ENCODE measurements at places on chromosomes 11 and 22.
A peak's percentile ranks its signal among the peaks of the same experiment; 100 is the strongest.

GRCh38 chr11:111148121-111148520 is 97.4 kb upstream of the POU2AF2 start:
- no peak for DNase-seq

GRCh38 chr22:36797911-36798673 is 18.7 kb downstream of the PVALB start:
- no peak for DNase-seq

DNA sequence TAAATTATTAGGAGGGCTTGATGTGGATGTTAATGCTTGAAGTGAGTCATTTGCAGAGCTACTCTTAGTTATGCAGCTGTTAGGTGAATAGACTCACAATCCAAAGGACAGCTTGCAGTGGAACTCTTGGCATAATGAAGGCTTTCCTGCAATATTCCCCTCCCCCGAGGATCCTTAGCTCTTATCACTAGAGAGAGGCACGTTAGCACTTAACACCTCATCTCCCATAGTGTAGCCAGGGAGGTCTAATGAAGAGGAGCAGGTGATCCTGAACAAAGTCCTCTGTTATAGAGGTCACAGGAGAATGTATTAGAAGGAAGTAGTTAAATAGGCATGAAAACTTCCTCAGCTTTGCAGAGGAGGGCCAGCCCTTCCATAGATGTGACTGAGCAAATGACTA is 919.2 kb upstream of the FAT3 start:
- DNase-seq: no peak

DNA sequence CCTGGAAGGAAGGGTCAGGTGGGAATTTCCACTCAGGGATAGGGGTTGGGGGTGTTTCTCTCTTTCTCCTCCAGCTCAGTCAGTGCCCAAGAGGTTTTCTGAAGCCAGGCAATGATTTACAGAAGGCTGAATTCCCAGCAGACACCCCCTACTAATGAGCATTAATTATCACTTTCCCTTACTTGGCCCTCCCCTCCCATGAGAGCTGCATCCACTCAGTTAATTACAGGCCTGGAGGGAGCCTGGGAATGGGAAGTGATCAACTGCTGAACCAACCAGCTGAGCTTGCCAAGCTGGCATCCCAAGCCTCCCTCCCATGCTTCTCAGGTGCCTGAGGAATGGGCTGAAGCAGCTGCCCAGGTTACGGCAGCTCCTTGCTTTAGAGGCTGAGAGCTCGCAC is 992 bp downstream of the LGALS12 start:
- no peak for DNase-seq

GRCh38 chr11:121577106-121577848 is 124.5 kb upstream of the SORL1-AS1 start:
- no peak for DNase-seq

GRCh38 chr11:64692764-64693331 is 30.1 kb downstream of the NRXN2 start:
- DNase-seq: no peak

- DNase-seq: peak; percentile 85
These were observed 130.5 kb upstream of the C11orf58 start for GRCh38 chr11:16607675-16608644.

DNA sequence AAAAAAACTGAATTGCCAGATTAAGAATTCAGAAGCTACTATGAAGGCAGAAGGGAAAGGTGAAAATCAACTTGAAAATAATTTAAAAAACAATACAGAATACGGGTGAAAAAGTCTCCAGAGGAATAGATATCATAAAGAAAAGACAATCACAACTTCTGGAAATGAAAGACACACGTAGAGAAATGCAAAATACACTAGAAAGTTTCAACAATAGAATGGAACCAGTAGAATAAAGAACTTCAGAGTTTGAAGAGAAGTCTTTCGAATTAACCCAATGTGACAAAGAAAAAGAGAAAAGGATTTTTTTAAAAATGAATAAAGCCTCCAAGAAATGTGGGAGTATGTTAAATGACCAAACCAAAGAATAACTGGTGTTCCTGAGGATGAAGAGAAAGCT is 263.8 kb upstream of the FAT3 start:
- DNase-seq: no peak

DNA sequence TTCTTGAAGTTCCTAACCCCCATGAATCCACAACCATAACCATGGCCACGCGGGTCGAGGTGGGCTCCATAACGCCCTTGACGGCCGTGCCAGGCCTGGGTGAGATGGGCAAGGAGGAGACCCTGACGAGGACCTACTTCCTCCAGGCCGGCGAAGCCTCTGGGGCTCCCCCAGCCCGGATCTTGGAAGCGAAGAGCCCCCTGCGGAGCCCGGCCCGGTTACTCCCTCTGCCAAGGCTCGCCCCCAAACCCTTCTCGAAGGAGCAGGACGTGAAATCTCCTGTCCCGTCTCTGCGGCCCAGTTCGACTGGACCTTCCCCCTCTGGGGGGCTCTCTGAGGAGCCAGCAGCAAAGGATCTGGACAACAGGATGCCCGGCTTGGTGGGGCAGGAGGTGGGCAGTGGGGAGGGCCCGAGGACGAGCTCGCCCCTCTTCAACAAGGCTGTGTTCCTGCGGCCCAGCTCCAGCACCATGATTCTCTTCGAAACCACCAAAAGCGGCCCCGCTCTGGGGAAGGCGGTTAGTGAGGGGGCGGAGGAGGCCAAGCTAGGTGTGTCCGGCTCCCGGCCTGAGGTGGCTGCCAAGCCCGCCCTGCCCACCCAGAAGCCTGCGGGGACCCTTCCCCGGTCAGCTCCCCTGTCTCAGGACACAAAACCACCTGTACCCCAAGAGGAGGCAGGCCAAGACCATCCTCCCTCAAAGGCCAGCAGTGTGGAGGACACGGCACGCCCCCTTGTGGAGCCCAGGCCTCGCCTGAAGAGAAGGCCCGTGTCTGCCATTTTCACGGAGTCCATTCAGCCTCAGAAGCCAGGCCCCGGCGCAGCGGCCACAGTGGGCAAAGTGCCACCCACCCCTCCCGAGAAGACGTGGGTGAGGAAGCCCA is 75.7 kb downstream of the KIAA1671 start:
- peak; percentile 77 for DNase-seq

GRCh38 chr11:57054817-57055216 is 66.1 kb downstream of the OR5AK2 start:
- no peak for DNase-seq

- DNase-seq: no peak
These were observed 133.4 kb downstream of the EHF start for GRCh38 chr11:34754171-34754823.

- DNase-seq: no peak
These were observed 24.3 kb upstream of the VWA5A start for GRCh38 chr11:124090996-124091395.

- no peak for DNase-seq
These were observed 5.8 kb upstream of the LRP5 start for GRCh38 chr11:68306636-68307035.

- no peak for DNase-seq
These were observed 5.6 kb downstream of the PTDSS2 start for GRCh38 chr11:455566-456147.

DNA sequence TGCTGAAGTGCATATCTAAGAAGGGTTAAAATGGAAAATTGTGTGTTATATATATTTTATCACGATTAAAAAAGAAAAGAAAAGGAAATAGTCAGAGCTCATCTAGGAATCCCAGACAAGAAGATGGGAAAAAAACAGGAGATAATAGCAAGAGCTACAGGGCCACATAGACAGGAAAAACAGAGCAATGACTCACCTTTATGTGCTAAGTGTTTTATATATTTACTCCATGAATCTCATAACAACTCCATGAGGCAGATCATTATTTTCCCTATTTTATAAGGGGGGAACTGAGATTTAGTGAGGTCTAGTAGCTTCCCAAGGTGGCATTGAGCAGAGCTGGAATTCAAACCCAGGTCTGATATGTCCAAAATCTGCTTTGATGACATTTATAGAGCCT is 18.1 kb upstream of the ELF5 start:
- no peak for DNase-seq

- DNase-seq: no peak
These were observed 37.8 kb upstream of the RASD2 start for GRCh38 chr22:35502836-35503235.

GRCh38 chr11:16797776-16798175 is 59.3 kb downstream of the C11orf58 start:
- DNase-seq: no peak

DNA sequence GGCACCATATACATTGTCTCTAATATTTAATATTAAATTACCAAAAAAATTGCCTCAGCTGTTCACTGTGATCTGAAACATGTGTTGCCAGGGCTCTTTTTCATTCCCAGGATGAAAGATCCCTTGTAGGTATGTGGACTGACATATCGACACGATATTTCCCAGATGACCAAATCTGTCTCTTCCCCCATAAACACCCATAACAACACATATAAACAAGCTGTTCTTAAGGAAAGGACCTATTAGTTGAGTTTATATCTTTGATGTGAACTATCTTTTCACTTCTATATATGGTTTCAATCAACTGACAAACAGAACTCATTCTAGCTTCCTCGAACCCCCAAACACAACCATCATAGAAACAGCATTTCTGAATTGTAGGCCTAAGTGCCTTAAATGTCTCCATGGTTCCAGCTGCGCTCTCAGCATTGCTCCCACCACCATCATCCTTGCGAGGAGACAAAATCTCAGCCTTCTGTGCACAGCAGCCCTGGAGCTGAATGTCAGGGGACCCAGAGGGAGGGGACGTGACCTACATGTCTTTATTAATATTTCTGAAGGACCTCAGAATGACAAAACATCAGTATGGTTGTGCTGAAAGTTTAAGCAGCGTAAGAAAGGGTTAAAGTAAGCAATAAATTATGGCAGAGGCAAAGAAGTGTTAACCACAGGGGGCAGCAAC is 67.0 kb downstream of the ETS1 start:
- no peak for DNase-seq

GRCh38 chr11:75402002-75402773 is 2.9 kb downstream of the RPS3 start:
- no peak for DNase-seq

GRCh38 chr11:40294349-40294735 is 1165.1 kb downstream of the LRRC4C start:
- DNase-seq: no peak

DNA sequence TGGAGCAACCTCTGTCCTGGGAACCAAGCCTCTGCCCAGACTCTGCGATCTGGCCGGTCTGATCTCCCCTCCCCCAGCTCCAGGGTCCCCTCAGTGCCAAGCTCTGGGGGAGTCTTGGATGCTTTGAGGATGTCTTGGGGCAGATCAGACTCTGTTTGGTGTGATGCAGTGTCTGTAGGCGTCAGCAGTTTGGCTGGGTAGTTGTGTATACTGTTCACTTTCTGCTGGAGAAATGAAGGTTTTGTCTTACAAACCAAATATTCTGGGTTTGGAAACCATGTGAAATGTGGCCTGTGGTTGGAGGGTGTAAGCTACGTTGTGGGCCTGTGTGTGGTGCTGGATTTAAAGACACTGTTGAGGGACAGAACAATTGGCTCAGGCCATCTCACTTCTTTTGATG is 4.6 kb downstream of the INSC start:
- no peak for DNase-seq

- no peak for DNase-seq
These were observed 67.2 kb upstream of the SC5D start for GRCh38 chr11:121225382-121225781.

GRCh38 chr22:45776313-45776585 is 104.6 kb downstream of the ATXN10 start:
- no peak for DNase-seq

DNA sequence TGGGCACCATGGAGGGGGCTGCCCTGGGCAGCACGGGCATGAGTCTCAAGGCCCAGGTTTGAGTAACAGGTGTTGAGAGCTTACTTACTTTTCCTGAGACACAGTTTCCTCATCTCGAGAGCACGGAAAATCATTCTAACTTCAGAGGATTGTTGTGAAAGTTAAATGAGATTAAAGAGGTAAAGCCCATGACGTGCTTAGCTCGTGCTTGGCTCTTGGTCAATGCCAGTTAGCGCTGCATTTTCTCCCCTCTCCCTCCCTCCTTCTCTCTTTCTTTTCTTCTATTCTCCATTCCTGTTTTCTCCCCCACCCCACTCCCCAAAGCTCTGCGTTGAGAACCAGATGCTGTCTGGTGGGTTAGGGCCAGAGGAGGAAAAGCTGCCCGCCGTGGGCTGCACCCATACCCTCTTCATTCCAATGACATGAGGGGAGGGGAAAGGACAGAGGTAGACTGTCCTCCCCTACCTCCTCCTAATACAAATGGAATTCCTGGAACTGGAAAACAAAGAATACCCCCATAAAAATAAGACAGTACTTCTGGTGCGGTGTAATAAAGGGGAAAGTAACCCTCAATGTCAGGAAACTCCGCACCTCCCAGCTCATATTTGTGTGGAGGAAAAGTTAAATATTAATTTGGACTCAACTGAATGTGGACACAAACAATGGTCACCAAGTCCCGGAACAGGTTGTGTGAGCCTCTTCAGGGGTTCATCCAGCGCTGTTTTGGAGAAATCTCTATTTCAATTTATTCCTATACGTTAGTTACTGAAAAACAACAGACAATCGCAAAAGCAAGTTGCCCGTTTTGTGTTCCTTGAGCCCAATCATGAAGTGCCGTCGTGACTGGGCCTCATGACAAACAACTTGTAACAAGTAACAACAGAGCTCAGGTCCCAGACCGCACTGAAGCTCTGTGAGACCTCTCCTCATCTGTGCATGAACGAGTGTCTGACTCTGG is 54.8 kb upstream of the B3GAT1 start:
- no peak for DNase-seq

- no peak for DNase-seq
These were observed 42.6 kb downstream of the SC5D start for GRCh38 chr11:121334973-121335710.

All from sciatic nerve (tissue), 2 donors.